ENCODE measurements at places on chromosomes 2 and 18.

- DNase-seq: no peak
Measured at GRCh38 chr2:19893520-19894133, 8.2 kb downstream of the TTC32 start.

- peak; percentile 90 for DNase-seq
Measured at GRCh38 chr2:169824373-169825333, at the start of gene METTL5. TSS of gene METTL5 (minus strand) at chr2:169824905. CDS start at chr2:169824597, 308 bp downstream.

DNA sequence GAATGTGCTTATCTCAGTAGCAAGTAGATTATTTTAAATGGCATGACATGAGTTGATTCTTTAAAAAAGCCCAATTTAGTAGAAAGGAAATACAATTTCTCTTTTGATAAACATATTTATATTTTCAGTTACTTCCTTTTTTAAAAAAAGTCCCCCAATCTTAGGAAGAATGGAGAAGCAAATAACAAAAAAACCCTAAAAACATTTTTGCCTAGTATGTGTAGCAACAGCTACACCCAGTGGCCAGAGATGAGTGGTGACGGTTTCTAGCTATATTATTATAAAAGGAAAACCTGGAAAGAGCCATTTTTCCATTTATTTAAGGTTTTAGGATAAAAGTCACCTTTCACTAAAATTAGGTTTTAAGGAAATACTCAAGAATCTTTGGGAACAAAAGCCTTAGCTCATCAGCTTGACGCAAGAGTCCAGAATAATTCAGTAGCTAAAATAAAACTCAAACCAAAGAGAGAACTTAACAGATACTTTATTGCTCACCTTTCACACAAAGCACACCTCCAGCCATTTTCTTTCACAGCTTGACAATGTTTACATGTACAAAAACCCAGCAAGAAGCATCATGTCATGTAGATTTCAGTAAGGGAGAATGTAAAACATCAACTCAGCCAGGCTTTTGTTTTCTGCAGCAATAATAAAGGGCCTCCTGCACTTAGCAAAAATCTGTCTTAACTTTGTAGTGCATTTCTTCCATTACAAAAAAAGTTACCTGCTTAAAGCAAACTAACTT is 15.7 kb downstream of the FAM98A start:
- DNase-seq: peak; percentile 76

DNA sequence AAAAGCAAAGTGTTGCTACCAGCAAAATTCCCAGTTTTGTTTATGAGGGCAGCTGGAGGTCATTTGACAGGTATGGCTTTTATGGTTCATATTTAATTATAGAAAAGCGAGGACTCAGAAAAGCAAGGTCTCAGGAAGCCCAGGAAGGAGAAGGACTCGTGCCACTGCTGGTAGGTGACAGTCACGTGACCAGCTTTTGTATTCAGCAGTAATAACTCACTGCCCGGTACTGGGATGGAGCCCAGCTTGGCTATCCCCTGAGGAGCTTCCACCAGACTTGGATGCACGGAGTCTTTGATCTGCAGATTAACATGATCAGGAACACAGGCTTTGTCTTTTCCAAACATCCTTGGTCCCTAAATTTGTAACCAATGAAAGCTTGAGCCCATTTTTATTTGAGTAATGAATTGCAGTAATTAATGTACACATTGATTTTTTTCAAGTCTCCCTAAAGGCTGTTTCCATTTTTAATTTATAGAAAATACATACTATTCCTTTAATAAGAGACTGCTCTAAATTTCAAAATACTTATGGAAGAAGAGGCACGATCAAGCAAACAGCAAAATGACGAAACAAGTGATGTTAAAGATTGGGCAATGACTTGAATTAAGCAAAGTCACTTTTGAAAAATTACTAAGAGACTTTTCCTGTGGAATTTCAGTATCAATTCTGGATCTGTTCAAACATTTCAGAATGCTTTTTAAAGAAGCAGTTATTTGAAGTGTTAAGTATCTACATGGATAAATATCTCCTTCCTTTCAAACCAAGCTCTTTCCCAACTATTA is 251.7 kb upstream of the HNRNPA3 start:
- DNase-seq: no peak

DNA sequence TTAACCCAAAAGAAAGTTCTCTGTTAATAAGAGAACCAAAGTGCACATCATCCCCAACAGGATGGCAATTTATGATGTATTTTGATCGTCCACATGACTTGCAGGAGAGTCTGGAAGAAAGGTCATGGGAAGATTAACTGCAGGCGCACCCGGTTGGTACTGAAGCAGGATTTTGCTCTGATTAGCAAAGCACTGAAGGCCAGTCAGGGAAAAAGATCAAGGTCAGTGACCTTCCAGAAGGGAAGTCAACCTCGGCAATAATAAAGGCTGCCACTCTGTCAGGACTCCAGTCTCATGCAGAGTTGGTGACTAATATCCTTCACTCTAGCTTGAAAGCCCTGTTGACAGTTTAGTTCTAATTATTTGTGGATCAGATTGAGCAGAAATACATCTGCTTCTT is 432.7 kb upstream of the RAB12 start:
- no peak for DNase-seq
